CD4-positive, alpha-beta T cell treated with Interferon gamma for 1 hour (primary cell): ENCODE measurements at places on chromosomes 13 and 19.

DNA sequence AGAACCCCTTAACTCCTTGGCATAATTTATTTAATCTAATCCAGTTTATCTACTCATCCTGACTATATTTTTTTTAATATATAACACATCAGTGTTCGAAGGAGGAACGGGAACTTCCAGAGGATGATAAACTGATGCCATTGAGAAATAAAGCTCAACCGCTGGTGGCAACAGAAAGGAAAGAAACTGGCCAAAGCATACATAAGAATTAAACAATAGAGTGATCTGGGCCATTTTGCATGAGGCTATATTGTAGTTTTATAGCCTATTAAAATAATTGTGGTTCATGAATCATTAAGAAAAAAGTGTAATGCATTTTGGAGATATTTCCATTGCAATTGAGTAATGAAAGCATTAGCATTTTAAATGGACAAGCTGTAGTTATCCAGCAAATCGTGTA is 94.2 kb downstream of the FRY start:
- DNase-seq, result no peak

DNA sequence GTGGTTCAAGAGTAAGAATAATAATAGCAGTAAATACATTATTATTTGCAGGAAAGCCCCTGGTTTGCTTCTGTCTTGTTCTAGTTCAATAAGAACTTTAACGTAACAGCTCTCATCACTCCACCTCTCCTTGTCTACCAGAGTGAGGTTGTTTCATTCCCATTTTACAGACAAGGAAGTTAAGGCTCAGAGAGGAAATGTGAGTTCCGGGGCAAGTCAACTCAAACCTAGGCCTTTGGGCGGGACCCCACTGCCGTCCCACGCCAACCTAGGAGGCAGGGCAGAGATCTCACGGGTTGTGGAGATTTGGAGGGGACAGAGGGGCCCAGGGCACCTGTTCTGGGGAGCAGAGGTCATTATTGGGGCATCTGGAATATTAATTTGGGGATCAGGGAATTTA is 1.5 kb downstream of the MAP4K1 start:
- no peak for DNase-seq

GRCh38 chr19:10554760-10555609 is 10.8 kb downstream of the KRI1 start:
- DNase-seq, result no peak

GRCh38 chr13:111423168-111423785 is 102.8 kb downstream of the TEX29 start:
- no peak for DNase-seq

DNA sequence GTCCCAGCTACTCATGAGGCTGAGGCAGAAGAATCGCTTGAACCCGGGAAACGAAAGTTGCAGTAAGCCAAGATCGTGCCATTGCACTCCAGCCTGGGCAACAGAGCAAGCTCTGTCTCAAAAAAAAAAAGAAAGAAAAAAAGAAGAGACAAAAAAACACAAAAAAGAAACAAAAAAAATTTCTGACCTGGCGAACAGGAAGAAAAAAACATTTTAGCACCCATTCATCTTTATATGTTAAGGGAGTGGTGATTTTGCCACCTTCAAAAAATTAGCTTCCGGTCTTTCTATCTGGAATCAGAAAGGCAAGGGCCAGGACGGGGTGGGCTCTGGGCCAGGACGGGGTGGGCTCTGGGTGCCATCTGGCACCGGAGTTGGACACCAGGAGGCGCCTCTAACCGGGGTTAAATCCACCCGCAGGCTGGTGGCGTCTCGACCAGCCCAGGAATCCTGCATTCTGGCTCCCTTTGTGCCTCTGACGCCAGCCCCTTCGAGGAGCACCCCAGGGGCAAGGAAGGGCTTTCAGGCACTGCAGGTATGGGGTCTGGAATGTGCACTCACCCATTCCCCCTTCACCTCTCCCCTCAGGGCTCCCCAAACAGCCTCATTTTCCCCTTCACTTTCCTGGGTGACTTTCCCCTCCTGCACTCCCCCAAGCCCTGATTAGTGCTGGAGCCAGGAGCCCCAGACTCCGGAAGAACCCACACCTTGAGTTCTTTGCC is 10.4 kb upstream of the ZSWIM4 start:
- DNase-seq, result peak; percentile 69

GRCh38 chr13:31029102-31029501 is 96.6 kb downstream of the TEX26 start:
- DNase-seq, result no peak

DNA sequence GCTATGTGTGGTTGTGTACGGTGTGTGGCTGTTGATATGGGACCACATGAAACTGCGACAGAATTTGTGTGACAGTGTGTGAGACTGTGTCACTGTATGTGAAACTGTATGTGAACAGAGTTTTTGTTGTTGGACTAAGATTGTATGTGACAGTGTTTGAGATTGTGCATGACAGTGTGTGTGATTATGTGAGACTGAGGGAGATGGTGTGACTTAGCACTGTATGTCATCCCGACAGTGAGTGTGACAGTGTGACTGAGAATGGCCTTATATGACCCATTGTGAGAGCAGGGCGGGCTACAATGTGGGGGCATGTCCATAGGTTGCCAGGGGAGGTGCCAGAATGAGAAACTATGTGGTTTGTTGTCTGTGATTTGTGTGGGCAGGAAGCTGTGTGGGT is 930 bp downstream of the ZNF583 start:
- no peak for DNase-seq

DNA sequence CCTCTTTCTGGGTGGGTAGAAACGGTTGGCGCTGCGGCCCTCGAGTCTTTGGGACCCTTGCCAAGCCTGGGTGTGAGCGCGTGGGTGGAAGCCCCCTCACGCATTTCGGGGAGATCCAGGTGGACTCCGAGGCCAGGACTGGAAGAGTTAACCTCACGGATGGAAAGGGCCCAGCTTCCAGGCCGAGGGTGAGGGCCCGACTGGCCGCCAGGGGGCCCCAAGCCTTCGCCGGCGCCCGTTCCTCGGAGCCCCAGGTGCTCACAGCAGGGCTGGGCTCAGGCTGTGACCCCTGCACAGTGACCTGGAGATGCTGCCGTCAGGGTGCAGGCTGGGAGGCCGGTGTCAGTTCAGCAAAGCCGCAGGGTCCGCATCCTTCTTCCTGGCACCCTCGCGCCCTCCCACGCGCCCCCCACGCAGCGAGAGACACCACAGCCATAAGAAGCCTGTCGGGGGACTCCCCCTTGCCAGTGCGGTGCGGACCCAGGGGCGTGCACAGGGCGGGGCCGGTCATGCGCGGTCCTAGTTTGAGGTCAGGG is 34.2 kb upstream of the TMEM255B start:
- DNase-seq, result peak; percentile 85

- no peak for DNase-seq
Measured at GRCh38 chr13:51291341-51291740, 48.1 kb upstream of the SERPINE3 start.

- DNase-seq, result no peak
Measured at GRCh38 chr13:98144027-98144741, 1.3 kb downstream of the FARP1 start.
